H9 (cell line): ENCODE measurements at places on chromosomes 16 and 17.
A peak's percentile ranks its signal among the peaks of the same experiment; 100 is the strongest.

DNA sequence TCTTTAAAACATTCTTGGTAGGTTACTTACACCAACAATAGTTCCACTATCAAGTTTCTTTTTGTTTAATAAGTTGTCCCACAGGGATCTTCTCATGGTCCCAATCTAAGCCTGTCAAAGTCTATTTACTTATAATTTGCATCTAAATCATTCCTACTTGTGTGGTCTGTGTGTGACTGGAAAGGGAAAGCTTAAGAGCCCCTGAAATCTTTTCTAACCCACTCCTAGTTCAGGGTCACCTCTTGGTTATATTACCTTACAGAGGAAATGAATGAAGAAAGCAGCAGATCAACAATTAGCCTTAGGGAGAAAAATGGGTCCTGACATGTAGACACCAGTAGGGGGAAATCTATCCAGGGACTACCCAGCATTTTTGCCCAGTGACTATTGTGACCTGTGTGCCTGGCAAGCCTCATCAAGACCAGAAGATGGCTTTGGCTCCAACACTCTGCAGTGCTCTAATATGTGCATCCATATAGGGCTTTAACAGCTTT, 110.4 kb upstream of the HAS3 start:
- DNase-seq: peak; percentile 56

DNA sequence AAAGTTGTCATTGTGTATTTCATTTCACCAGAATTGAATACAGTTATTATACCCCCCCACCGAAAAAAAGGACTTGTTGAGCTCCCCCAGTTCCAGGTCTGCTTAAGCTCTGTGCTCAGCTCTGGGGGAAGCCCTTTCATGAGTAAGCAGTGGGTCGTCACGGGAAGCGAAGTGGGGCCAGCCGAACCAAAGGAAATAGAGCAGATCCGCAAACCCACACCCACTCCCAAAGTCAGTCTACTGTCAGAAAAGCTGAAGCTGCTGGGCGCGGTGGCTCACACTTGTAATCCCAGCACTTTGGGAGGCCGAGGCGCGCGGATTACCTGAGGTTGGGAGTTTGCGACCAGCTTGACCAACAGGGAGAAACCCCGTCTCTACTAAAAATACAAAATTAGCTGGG, 50.1 kb downstream of the PECAM1 start:
- DNase-seq: no peak

DNA sequence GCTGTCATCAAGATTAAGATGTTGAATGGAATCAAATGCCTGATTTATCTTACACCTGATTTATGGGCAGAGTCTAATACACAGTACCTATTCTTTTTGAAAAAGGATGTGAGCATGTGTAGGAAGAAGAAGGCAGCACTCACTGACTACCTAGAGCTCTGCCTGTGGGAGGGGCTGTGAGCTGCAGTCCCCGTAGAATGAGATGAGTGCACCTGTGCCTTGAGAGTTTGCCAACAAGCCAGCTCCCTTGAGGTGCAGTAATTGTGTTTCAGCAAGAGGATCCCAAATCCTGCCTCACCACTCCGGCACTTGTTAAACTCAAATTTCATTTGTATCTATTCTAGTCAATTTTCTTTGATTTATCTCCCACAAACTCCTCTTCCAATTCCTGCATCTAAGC, 46.0 kb downstream of the CDH11 start:
- no peak for DNase-seq

DNA sequence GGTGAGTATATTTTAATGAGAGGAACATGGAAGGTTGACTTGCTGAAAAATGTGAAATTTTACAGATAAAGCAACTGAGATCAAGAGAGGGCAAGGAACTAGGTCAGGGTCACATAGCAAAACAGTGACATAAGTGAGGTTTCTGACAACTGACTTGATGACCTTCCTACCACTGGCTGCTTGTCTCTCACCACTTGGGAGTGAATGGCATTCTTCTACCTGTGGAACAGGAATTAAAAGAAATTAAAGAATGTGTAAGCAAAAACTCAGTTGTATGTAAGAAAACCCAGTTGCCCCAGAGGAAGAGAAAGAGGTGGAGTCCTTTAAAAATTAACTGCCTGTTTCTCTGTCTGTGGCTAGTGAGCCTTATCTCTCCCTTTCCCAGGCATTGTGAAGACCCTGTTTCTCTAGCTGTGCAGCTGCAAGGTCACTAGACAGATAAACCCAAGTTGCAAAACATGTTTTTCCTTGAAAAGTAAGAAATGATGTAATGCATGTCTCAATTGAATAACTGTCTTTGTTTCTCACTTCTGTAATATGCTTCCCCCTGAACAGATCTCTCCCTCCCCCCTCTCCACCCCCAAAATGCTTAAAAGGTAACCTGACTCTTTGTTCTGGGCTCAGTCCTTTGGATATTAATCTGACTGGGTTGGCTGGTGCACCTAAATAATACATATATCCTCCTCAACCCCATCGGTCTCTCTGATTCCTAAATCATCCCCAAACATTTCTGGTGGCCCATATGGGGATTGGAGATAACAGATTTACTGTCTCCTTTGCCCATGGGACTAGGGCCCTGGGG, 23.4 kb downstream of the ACSM1 start:
- no peak for DNase-seq

DNA sequence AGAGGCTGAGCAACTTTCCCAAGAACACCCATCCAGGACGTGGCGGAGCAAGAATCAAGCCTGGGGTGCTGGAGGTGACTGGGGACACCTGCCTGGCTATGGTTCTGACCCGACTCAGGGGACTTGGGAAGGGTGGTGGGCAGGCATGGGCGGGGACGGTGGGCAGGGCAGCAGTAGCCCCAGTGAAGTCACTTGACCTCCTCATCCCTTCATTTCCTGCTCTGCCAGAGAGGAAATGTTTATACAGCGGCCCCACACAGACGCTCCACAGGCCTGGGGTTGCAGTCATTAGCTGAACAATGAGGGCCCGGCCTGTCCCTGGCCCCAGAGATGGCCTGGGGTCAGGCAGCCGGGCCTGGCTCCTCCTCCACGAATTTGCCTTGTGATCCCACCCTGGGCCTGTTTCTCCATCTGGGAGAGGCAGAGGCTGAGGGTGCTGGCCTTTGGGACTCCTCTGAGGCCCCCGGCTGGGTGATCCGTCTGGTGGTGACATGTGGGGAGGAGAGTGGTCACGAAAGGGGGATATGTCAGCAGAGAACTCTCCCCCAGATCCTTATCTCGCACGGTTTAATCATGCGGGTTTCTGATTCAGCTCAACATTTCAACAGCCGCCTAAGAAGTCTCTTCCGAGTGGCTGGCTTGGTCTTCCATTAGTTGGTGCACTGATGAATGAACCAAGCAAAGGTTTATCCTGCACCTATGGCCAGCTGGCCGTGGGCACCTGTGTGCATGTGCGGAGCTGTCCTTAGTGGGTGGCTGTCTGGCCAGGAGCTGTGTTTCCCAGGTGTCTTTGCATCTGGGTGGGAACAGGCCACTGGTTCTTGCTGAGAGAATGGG, 175.9 kb downstream of the IRF8 start:
- peak; percentile 82 for DNase-seq

GRCh38 chr16:88798772-88799455, 4.7 kb upstream of the CDT1 start:
- peak; percentile 23 for DNase-seq

- no peak for DNase-seq
Measured at GRCh38 chr17:37698132-37698910, 46.5 kb downstream of the HNF1B start.

GRCh38 chr17:74202938-74203337, 540 bp upstream of the RPL38 start:
- no peak for DNase-seq

DNA sequence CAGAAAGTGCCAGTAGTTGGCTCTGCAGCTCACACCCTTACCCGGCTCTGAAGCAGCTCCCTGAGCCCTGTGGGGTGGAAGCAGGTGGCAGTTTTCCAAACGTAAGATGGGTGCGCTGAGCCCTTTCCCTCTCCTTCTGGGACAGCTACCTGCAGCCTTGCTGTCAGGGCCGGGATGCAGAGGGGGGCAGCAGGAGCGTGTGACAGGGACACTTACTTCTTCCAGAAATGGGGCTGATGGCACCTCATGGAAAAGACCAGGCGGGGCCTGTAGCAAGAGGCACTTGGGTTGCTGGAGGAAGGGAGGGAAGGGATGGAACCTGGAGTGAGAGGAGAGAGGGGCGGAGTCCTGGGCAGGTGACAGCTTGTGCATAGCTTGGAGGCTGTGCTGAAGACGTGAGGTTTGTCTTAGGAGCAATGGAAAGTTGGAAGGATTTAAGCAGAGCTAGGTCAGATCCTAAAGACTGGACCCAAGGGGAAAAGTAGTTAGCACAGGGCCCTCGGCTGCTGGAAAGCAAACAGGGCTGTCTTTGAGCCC, 216.8 kb upstream of the RPL38 start:
- DNase-seq: no peak

- DNase-seq: no peak
Measured at GRCh38 chr16:64343061-64343819, 778.6 kb downstream of the CDH11 start.

- DNase-seq: peak; percentile 1
Measured at GRCh38 chr16:24524855-24525677, 14.3 kb upstream of the RBBP6 start.

GRCh38 chr16:70674221-70675014, 11.4 kb downstream of the MTSS2 start:
- no peak for DNase-seq

DNA sequence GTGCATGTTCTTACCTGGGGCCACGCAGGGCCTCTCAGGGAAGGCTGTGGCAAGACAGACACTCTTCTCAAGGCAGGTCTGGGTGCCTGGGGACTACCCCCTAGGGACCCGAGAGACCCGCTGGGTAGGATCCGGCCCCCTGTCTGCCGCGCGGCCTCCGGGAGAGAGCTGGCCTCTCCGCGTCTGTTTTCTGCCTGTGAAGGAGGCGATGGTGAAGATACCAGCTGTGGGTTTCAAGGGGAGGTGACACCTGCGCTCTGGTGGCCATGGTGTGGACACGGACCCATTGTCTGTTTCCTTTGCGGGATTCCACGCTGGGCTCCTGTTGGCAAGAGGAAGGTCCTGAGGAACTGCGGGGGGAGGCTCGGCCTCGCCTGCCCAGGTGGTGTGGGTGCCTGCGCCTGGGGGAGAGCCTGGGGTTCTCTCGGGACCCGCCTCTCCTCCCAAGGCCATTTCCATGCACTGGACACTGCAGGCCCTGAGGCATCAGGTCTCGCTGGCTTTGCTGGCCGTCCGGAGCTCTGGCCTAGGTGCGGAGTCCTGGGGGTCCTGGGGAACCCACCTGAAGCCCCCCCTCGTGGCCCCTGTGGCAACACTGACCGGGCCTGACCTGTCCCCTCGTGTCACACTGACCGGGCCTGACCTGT, 12.2 kb upstream of the METRNL start:
- DNase-seq: peak; percentile 30

GRCh38 chr16:79155471-79155870, 445.1 kb downstream of the MAF start:
- no peak for DNase-seq

DNA sequence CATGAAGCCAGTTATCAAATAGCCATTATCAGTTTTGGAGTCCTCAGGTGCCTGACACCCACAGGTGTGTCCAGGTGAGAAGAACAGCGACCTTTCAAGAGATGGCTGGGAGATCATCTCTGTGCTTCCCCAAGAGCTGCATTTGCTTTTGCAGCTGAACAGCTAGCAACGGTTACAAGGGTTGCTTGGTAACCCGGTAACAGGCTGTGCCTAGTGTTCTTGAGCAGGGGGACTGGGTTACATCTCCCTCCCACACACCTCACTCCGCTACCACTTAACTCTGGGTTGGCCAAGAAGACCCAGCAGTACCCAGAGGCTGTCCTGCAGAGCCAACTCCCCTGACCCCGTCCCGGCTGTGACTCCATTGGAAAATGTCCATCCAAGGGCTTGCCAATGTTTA, 147.0 kb downstream of the SLC39A11 start:
- no peak for DNase-seq

DNA sequence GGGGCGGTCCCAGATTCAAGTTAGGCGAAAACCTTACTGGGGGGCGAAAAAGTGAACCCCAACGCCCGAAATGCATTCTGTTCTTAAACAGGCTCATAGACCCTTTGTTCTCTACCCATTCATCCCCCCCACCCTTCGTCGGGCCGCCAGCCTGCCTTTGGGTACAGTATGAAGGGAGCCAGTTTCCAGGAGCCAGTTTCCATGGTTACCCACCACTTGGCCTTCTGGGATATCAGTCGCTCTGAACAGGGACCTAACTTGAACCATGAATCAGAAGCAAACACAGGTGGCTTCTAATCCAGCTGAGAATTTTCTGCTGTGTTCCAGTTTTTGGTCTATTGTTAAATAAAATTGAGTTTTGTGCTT, 532 bp downstream of the DHX40 start:
- peak; percentile 81 for DNase-seq

DNA sequence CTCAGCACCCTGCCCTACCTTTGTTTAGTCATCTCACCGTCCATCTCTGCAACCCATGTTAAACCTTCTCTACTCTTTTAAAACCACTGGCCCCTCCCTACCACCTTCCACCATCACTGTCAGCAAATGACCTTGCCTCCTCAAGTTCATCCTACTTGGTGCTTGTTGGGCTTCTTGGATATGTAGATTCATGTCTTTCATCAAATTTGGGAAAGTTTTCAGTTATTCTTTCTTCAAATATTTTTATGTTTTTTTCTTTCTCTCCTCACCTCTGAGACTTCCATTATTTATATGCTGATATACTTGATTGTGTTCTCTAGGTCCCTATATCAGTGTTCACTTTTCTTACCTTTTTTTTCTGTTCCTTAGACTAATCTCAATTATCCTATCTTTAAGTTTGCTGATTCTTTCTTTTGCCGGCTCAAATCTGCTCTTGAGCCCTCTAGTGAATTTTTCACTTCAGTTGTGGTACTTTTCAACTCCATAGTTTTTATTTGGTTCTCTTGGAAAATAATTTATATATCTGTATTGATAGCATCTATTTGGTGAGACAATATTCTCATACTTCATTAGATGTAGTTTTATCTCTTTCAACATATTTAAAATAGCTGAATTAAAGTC, 28.7 kb upstream of the ALDH3A2 start:
- DNase-seq: no peak

DNA sequence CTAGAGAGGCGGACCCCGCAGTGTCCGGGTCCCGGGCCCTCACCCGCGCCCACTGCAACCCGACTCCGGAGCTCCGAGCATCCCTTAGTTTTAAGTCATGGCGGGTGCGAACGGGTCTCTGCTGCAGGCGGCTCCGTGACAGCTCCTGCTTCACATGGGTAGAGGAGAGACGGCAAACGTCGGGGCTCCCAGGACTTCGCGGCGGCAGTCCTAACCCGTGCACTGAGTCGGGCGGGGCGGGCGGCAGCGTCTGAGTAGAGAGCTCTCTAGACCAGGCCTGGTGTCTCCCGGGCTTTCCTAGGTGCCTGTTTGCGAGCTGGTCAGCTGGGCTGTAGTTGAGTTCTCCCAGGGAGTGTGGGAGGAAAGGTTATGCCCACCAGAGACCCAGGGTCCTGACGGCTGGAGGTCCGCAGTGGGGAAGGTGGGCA, 345 bp downstream of the TSC2 start:
- no peak for DNase-seq

GRCh38 chr17:49980703-49981197, 11.8 kb downstream of the DLX4 start:
- peak; percentile 97 for DNase-seq

DNA sequence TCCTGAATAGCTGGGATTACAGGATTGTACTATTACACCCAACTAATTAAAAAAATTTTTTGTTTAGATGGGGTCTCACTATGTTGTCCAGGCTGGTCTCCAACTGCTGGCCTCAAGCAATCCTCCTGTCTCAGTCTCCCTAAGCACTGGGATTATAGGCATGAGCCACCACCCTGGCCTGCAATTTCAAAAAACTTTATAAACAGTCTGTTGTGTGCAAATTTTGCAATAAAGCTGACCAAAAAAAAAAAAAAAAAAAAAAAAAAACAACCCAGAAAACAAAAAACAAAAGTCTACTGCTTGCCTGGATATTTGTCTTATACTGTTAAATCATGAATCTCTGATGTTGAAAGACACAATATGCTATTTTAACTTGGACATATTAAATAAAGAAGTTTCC, 4.4 kb downstream of the CREBBP start:
- DNase-seq: no peak
